ENCODE measurements at places on chromosomes 2 and 18. TPM values are rescaled to one million over a fixed set of nuclear protein-coding genes. Genes with fewer than 3 reads are reported as not detected.

- no peak for DNase-seq
Measured at GRCh38 chr2:150909090-150909489, 352.6 kb downstream of the RBM43 start.

GRCh38 chr2:142588269-142588668 is 289.2 kb upstream of the KYNU start:
- DNase-seq, result no peak

DNA sequence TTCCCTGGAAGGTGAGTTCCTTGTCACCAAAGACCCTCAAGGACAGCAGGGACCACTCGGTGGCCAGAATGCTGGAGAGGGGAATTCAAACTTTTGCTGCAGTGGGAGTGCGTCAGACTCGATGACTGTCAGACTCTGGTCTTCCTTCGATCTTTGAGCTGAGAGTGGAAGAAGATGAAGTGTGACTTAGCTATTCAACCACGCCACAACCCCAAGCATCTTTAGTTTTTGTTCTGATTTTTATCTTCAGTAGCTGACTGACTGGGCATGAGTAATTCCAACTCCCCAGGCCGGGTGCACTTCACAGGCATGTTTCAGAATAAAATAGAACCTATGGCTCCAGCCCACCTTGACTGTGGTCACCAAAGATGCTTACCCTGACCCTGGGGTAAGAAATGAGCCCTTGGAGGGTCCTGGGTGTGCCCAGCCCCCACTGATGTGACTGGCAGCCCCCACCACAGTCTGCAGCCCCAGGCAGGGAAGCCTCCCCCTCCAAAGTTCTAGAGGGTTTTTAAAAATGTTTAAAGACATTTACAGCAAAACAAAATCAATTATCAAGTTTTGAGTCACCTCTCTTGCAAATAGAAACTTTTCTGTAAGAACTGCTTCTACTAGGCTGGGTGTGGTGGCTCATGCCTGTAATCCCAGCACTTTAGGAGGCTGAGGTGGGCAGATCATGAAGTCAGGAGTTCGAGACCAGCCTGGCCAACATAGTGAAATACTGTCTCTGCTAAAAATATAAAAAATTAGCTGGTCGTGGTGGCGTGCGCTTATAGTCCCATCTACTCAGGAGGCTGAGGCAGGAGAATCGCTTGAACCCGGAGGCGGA is 24.9 kb upstream of the YWHAQ start:
- DNase-seq, result no peak

Gene CPS1
- total RNA-seq, result 3.0 TPM

Gene MRPL19
- total RNA-seq, result 53.9 TPM
